ENCODE measurements at places on chromosomes 1 and 21.

DNA sequence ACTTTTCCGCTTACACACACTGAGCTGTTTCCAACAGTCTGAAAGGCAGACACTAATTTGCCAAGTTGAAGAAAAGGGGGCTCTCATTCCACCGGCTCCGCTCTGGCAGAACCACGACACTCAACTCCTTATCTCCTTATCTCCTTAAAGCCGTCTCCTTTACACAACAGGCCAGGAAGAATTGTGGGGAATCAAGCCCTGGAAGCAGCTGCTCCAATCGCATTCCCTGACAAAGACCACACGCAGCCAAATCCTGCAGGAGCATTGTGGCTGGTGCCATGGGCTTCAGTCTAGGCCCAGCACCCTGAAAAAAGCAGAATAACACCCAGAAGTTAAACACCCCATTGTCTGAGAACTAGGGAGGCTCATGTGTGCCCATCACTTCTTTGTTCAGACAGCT lies 24.1 kb downstream of the SUSD4 start:
- DNase-seq: no peak

DNA sequence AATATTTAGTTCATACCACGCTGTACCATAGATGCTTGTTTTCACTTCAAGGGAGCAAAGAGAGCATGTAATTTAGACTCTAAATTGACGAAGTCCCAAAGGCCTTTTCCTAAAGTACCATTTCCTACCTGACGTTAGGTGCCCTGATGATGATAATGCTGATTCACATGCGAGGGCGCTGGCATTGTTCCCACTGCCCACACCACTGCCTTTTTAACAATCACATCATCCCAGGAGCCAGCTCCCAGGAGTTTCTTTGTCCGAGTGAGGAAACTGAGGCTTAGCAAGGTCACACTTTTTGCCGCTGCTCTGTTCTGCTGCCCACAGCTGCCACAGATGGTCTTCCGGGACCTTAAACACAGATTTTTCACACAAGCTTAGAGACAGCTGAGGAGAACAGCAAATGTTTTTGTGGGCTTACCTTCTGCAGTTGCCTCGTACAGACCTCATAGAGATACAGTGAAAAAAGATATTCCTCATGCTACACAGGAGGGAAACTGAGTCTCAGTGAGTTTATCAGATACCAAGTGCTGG lies 69.4 kb downstream of the EVA1C start:
- DNase-seq: no peak

- no peak for DNase-seq
Measured at GRCh38 chr1:200292699-200293098, 117.1 kb downstream of the ZNF281 start.

- DNase-seq: no peak
Measured at GRCh38 chr1:212951947-212952640, 1.8 kb downstream of the VASH2 start.

- DNase-seq: no peak
Measured at GRCh38 chr1:197195100-197195499, 48.6 kb upstream of the ASPM start.

- DNase-seq: no peak
Measured at GRCh38 chr1:40740997-40741736, 42.4 kb upstream of the KCNQ4 start.

- DNase-seq: no peak
Measured at GRCh38 chr1:244730153-244730933, 77.4 kb downstream of the DESI2 start.

DNA sequence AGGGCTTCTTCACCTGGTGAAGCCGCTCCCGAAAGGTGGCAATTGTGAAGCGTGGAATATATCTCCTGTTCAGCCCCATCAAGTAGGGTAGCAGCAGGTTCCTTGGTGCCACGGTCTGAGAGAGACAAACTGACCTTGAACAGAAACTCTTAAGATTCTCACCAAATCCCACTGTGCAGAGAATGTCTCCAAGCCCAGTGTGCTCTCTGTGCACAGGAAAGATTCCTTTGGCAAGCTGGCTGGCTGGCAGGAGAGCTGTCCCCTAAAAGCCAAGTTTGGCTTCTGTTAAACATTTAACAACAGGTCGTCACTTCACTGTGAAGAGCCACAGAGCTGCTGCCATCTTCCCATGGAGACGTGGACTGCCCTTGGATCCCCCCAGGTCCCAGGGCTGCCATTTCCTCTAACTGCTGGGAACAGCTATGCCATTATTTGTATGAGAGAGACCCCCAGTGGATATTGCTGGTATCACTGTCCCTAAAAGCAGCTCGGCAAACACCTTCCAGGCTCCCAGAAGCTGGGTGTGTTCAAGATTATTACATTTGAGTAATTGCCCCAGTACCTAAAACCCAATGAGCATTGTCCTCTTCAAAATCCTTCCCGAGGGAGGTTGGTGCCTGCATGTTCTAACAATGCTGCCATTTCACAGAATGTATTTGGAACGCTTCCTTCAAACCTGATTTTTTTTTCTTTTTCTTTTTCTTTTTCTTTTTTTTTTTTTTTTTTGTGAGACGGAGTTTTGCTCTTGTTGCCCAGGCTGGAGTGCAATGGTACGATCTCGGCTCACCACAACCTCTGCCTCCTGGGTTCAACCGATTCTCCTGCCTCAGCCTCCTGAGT lies 71.8 kb downstream of the CD58 start:
- no peak for DNase-seq
